ENCODE measurements at places on chromosomes 7 and 10.

DNA sequence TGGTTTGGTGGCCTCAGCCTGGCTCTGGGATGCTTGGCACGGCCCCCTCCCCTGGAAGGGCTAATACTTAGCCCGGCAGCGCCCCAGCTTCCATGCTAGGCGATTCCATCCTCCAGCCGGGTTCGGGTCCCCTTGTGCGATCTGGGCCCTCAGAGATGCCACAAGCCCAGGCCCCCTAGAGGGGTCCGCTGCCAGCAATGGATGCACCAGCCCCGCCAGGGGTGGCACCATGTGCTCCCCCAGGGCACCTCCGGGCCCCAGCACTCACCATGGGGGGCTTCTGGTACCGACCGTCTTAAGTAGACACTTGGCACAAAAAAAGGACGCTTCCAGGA is 125.7 kb upstream of the KCTD7 start:
- no peak for DNase-seq

GRCh38 chr10:119734396-119735332 is 8.8 kb downstream of the INPP5F start:
- no peak for DNase-seq

DNA sequence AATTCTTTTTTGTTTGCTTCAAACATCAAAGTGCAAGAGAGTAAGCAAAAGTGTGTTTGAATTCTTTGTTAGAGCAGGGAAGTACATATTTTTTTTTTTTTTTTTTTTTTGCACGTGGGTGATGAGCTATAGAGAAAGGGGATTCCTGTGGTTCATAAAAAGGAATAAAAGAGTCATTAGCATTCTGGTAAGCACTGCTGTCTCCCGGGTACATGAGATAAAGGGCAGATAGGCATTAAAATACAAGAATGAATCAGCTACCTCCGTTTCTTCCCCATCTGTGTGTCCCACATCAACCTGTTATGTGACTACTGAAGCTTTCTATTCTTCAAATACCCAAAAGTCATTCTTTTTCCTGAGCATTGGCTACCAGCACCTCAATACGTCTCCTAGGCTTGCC is 102.4 kb upstream of the SEMA3D start:
- DNase-seq, result no peak

DNA sequence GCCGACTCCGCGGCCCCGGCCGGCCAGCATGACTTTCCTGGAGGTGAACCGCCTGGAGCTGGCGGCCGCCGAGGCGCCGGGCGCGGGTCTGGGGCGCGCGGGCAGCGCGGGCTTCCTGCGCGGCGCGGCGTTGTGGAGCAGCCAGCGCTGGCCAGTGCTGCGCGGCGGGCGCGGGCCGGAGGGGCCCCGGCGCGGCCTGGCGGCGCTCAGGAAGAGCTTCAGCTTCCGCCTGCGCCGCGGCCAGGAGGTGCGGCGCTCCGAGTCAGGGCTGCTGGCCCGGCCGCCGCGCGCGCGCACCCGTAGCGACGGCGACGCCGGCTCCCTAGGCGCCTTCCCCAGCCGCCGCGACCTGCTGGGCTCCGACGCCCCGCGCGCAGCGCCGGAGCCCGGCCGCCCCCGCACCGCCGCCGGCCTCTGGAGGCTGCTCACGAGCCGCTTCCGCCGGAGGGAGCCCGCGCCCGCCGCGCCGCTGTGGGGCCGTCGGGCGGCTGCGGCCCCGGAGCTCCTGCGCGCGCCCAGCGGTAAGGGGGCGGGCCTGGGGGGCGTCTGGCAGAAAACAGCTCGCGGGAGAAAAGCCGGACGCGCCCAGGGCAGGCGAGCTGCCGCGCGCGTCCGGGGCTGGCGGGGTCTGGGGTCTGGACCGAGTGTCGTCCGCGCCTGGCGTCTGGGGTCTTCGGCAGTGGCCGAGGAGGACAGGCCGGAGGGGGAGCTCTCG is 29.0 kb downstream of the AGAP3 start:
- DNase-seq, result no peak

- DNase-seq, result no peak
These were observed 38.0 kb upstream of the TARP start for GRCh38 chr7:38311329-38311937.
